ENCODE measurements at places on chromosomes 6 and 20.

DNA sequence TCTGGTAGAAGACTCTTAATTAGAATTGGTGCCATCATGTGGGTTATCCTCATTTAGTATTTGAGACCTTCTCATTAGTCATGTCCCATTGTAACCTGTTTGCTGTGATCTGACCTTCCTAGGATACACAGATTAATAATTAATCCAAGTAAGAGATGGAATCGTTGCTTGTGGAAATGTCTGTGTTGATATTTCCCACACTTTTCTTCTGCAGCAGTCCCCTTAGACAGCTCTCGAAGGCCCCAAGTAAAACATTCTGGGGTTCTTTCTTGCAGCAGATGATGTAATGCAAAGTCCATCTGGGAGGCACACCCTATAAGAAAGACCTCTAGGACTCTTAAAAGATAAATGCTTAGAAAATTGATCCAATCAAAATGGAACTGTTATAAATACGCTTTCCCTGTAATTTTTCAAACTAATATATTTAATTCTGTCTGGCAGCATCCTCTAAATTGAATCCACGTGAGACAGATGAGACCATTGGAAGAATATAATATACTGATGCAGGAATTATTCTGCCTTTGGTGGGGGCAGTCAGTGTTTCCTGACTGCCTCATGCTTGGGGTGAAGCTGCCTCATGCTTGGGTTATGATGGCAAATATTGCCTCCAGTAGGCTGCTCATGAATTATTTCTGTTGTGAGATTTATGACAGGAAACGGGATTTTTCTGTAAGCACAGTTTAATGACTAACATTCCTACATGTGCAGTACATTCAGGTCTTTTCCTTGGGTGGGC is 54.5 kb upstream of the ARMC2 start:
- DNase-seq = no peak

DNA sequence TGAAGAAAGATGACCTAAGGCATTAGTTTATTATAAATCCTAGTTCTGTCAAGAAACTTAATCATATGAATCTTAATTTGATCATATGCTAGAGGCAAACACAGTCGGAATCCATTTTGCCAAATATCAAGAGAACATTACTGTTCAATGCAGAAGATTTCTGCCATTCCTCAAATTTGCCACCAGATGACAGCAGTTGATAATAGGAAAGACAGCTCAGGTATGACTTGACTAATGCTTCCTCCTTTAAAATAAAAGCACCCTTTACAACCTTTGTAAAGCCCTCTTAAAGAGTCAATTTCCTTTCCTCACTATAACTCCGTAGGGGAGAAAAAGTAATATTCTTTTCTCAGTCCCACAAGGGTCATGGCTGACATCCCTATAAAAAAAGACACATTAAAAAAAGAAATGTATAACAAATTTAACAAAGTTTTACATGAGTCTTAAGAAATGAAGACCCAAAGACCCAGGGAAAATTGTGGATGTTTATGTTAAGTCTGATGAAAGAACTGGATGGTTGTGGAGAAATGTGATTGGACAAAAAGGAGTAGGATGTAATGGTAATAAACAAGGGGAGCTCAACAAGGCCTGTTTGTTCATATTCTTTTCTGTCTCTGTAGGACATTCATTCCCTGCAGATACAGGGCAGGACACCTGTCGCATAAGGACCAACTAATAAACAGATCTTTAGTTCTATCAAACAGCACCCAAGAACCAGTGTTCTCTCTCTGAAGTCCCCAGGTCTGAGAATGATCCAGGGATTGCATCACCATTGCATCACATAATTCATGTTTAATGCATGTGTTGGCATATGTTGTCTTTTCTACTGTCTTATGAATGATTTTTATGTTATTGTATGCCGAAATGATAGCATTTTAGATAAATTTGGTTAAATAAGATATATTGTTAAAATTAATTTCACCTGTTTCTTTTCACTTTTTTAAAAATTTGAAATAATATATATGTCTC is 23.0 kb upstream of the IL17A start:
- no peak for DNase-seq

- no peak for DNase-seq
Measured at GRCh38 chr6:21201187-21201586, 392.4 kb upstream of the SOX4 start.

- no peak for DNase-seq
Measured at GRCh38 chr6:83781506-83781905, 71.7 kb upstream of the RIPPLY2 start.

- peak; percentile 71 for DNase-seq
Measured at GRCh38 chr20:5448449-5449118, 131.8 kb upstream of the PROKR2 start.

DNA sequence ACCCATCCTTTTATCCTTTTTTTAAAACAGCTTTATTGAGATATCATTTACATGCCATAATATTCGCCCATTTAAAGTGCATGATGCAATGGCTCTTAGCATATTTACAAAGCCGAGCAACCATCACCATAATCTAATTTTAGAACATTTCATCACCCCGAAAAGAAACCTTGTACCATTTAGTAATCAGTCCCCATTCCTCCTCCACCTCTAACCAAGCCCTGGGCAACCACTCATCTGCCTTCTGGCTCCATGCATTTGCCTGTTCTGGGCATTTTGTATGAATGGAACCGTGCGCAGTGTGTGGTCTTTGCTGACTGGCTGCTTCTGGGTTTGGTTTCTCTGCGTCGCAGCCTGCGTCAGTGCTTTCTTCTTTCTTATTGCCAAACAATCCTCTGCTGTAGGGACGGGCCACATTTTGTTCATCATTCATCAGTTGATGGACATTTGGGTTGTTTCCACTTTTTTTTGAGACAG is 10.2 kb upstream of the EEF1A2 start:
- no peak for DNase-seq

- no peak for DNase-seq
Measured at GRCh38 chr6:122712093-122712447, 67.4 kb upstream of the FABP7 start.

GRCh38 chr20:24668384-24668702 is 198.9 kb downstream of the SYNDIG1 start:
- DNase-seq = no peak

DNA sequence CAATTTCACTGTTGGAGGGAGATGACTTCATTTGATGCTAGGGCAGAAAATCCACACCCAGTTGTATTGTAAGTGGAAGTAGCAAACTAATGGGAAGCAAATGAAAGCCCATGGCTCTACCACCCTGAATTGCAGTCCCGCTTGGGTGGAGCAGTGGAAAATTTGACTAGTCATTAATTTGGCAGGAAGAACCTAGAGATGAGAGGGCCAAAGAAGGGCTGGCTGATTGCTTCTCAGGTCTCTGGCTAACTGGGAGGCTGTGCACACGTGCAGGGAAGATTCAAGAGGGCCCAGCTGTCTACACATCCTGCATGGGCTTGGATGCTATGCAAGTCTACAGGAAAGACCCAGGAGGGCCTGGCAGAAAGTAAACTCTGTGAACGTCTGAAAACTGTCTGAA is 466.2 kb downstream of the TFAP2A start:
- DNase-seq = no peak

GRCh38 chr6:37624606-37625574 is 72.8 kb downstream of the MDGA1 start:
- no peak for DNase-seq

DNA sequence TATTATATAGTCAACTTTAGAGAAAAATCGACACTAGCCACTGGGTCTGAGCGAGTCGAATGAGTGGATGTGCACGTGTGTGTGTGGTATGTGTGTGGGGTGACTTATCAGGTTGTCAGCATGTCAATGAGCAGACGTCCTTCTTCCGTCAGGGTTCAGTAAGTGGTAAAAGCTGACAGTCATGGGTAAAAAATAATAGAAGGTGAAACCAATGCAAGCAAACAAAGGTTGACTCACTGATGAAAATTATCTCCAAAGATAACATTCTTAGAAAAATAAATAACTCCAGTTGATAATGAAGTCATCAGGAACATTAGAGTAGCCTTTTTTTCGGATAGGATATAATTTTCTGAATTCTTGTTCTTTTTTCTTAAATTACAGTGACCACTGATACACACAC is 243.8 kb upstream of the FOXQ1 start:
- DNase-seq = no peak

DNA sequence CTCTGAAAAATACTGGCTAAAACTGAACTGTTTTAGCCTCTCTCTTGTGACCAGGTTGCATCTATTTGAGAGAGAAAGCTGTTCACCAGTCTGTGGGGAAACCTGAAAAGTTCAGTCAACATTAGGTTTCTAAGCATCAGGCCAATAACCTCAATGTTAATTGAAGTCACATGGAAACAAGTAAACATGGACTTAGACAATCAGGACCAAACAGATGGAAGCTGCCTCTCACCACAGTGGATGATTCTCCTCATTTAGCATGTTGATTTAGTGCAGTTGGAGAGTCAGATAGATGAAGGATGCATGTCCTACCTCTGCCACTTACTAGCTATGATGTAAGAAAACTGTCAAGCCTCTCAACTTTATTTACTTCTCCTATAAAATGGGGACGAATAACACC is 18.2 kb downstream of the SCGN start:
- no peak for DNase-seq

- no peak for DNase-seq
Measured at GRCh38 chr20:50517817-50518154, 7.6 kb downstream of the PTPN1 start.

GRCh38 chr6:46972531-46972930 is 50.8 kb upstream of the ADGRF5 start:
- no peak for DNase-seq

GRCh38 chr6:129184324-129184723 is 301.4 kb downstream of the LAMA2 start:
- DNase-seq = no peak

- no peak for DNase-seq
Measured at GRCh38 chr20:63186528-63187316, 29.2 kb downstream of the YTHDF1 start.

DNA sequence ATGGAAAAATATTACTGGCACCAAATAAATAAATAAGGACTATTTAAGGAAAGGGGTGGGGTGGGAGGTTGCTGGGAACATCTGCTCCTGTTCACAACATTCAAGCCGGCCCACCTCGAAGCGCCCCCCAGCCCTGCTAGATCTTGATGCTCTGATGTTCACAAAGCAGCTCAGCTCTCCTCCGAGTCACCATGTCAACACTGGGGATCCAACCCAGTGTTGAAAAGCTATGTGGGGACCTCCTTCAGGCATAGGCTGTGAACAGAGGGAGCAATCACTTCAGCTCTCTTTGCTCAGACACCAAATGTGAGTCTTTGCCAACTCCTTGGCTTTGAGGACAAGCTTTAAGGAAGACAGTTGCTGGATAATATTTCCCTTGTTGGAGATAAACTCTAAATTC is 176.8 kb upstream of the NT5E start:
- no peak for DNase-seq

DNA sequence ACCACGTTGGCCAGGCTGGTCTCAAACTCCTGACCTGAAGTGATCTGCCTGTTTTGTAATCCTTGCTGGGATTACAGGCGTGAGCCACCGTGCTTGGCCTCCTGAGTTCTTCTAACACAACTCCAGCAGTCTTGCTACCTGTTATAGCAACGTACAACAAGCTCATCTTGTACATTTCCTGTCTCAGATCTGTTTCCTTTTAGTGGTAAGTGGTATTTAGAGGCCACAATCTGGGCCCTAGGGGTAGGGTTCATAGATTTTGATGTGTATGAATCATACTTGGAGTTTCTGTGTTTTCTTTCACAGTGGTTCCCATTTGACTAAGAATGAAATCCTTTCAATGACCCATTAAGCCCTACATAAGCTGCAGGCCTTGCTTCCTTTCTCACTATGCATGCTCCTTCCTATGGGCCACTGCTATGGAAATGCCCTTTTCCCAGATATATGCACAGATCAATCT is 27.1 kb upstream of the SYNCRIP start:
- no peak for DNase-seq

GRCh38 chr6:142551274-142551811 is 249.5 kb downstream of the ADGRG6 start:
- DNase-seq = no peak

- DNase-seq = no peak
Measured at GRCh38 chr6:83860359-83860755, 868 bp downstream of the CYB5R4 start.

DNA sequence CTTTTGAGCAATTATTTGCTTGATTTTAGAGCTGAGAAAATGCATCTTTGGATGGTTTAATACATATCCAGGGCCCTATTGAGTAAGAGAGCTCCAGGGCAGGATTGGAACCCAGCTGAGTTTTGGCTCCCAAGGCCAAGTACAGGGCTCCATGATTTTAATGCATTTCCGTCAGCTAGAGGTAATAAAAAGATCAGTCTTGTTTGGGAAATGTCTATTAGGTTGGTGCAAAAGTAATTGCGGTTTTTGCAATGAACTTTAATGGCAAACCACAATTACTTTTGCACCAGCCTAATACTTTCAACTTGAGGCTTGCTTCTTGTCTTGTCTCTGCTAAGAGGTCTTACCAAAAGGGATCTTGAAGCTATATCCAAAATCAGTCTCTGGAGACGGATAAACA is 29.4 kb upstream of the CDH4 start:
- DNase-seq = no peak

GRCh38 chr20:20173254-20173653 is 120.9 kb downstream of the CFAP61 start:
- no peak for DNase-seq

GRCh38 chr6:127907960-127908640 is 7.2 kb upstream of the THEMIS start:
- no peak for DNase-seq

GRCh38 chr6:150592377-150592995 is 7.2 kb upstream of the PLEKHG1 start:
- no peak for DNase-seq

- DNase-seq = no peak
Measured at GRCh38 chr6:153537422-153537821, 406.3 kb upstream of the RGS17 start.

DNA sequence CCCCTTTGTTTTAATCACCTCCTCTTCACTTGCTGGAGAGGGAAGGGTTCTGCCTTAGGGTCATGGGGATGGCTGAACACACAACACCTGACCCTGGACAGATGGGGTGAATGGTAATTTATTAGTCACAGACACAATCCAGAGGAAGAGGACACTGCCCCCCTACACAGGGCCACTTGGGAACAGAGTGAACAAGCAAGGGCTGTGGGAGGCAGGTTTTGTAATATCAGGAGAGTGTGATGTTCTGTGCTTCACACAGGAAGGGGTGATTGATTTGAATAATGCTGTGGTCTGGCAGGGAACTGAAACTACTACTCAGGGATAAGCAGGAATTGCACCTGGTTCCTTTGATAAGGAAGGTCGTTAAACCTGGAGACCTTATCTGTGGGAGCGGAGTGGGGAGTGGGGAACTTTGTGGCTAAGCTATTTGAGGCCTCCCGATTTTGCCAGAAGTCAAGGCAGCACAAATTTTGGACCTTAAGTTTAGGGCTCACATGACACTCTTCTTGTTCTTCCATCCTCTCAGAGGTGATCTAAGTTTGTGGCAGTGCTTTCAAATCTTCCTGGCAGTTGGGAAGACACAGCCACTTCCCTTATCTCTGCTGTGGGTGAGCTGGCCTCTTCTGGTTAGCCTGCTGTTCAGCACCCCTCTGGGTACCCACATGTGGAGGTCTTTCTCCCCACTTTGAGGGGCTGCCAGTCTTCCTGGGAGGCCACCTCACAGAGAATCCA is 77.8 kb downstream of the CD164 start:
- no peak for DNase-seq

Data from endothelial cell (in vitro differentiated cells).